ENCODE measurements at places on chromosomes 6 and 20.

- no peak for DNase-seq
These were observed 87.9 kb upstream of the BMP5 start for GRCh38 chr6:55963301-55963700.

DNA sequence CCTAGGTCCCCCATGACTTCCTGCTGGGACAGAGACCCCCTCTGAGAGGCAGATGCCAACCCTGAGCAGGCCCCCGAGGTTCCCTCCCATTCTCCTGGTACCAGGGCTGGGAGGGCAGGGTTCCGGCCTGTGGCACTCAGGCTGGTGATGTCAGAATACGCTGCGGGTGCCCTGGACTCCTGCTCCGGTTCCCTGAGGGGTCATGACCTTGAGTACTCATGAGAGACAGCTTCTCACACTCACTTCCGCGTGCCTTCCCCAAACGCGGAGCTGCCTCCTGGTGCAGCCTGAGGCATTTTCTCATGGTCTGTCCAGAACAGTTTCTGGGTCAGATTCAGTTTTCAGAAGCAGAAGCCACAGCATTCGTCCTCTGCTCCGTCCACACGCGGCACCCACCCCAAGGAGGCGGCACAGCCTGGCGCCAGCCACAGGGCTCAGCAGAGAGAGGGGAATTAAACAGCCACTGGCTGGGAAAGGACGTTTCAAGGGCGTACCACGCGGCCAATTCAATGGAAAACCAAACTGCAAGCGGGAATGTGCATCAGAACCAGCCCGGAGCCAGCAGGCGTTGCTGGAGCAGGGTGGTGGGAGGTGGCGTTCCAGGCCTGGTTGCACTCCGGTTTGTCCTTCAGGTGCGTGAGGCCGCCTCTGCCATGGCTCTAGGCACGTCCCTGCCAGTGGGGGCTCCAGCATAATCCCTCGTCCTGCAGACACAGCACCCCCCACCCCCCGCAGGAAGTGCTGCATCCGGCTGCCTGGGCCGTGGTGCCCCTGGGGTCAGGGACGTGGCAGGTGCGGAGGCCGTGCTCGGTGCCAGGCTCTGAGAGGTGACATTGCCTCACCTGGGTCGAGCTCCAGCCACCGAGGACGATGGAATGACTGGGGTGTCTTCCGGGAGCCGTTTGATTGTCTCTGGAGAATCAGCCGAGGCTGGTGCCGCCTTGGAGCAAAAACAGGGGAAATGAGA, 58.3 kb upstream of the BHLHE23 start:
- DNase-seq, result no peak

DNA sequence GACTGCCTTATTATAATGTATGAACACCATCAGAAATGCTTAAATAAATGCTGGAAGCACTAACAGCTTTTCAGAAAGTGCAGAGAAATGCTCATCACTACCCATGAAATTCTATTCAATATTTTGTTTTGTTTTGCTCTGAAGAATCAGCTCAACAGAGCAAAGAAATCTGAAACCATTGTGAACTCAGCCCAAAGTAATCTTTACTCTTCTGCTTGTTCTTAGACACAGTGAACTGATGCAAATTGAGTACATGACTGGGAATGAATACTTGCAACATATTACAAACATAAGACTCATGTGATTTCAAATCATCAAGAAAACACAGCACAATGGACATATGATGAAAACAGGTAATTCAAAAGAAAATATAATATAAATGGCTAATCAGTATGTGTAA, 404.6 kb upstream of the OPRM1 start:
- DNase-seq, result no peak

DNA sequence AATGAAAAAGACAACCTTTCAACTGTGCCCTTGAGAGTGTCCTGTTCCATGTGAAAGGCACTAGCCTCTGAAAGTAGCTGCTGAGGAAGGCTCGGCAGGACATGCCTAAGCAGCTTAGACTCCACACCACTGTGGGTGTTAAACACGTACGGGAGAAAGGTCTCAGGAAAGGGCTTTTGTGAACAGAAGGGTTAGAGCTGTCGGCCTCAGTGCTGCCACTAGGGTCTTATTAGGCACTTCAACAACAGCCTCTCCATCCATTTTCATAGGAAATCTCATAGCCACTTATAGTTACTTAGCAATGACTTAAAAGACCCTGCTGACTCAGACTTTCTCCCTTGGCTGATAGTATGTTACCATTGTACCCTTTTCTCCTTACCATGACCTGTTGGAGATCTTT, 662.8 kb downstream of the TBC1D32 start:
- peak; percentile 89 for DNase-seq

- no peak for DNase-seq
These were observed 219.7 kb downstream of the UNC5CL start for GRCh38 chr6:40819182-40819834.

All from NCI-H524 treated with DMSO at 0.1 percent for 48 hours (cell line).